ENCODE measurements at places on chromosomes 4 and X. TPM values are rescaled to one million over a fixed set of nuclear protein-coding genes. Genes with fewer than 3 reads are reported as not detected.

GRCh38 chr4:77398256-77398655 lies 207.4 kb upstream of the CXCL13 start:
- no peak for DNase-seq
- H3K4me3 ChIP-seq: no peak overlapping the region
- peaks cover 45% of the 10 kb centered on the region for H3K27me3 ChIP-seq
- no peaks in the 10 kb centered on the region for H3K36me3 ChIP-seq
- no peak overlapping the region for H3K27ac ChIP-seq

DNA sequence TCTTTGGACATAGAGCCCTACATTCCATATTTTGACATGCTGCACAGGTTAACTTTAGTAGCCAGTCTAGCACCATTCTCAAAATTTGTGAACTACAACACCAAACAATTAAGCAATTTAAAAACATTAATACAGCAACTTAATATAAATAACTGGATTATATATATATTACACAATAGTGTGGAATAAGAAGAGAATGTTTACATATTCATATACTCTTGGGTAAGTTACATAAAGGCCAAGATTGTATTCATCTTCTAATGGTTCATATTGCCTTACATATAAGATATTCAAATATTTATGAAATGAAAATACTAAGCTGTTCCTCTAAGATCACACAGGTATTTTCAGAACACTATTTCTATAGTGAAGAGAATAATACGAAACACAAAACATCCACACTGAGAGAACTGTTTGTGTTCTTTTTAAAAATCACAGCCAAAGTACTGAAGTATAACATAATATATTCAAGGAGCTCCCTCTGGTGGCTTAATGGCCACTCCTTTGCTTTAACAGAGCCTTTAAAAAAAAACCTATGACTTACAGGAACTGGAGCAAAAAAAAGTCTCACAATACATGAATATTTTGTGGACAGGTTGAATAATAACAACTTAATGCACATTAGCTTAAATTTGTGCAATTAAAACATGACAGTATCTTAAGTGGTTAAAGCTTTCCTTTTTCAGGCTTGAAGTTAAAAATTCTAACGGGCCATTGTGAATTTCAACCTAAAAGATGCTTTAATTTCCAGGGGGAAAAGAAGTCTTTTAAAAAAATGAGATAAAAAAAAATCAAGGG lies 46.2 kb downstream of the NEK1 start:
- no peaks in the 10 kb centered on the region for H3K27me3 ChIP-seq
- H3K4me3 ChIP-seq: no peak overlapping the region
- peaks cover 3% of the 10 kb centered on the region for H3K4me1 ChIP-seq

GRCh38 chrX:15989716-15990115 lies 133.6 kb upstream of the GRPR start:
- no peak overlapping the region for H3K27ac ChIP-seq
- DNase-seq: no peak
- H3K4me3 ChIP-seq: no peak overlapping the region
- H3K36me3 ChIP-seq: peaks cover 8% of the 10 kb centered on the region

DNA sequence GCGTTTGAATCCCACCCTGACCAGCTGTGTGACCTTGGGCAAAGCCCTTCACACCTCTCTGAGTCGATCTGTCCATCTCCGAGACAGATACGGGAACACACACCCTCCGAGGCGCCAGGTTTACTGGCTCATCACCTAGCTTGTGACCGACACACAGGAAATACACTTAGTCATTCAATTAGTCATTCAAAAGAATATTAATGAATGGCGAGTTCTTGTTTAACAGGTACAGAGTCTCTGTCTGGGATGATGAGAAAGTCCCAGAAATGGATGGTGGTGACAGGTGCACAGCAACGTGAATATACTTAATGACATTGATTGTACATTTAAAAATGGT lies 80.6 kb downstream of the PPP2R2C start:
- no peaks in the 10 kb centered on the region for H3K4me1 ChIP-seq
- no peak overlapping the region for H3K27ac ChIP-seq
- peaks cover 5% of the 10 kb centered on the region for H3K27me3 ChIP-seq
- H3K36me3 ChIP-seq: no peaks in the 10 kb centered on the region
- H3K4me3 ChIP-seq: no peak overlapping the region
- no peak for DNase-seq

- DNase-seq: peak; percentile 36
- no peaks in the 10 kb centered on the region for H3K27me3 ChIP-seq
- peaks cover 7% of the 10 kb centered on the region for H3K36me3 ChIP-seq
- peak within 1 kb of the TSS; percentile 87 for H3K4me3 ChIP-seq
- H3K27ac ChIP-seq: peak within 1 kb of the TSS; percentile 91
- peaks cover 32% of the 10 kb centered on the region for H3K4me1 ChIP-seq
Measured at GRCh38 chrX:153944140-153944799, at the start of gene RENBP. Gene RENBP, minus strand, starts transcription at chrX:153944643. Its CDS starts 33 bp downstream, at chrX:153944610.

GRIPAP1 gene
- polyA plus RNA-seq: 15.9 TPM

SSX4B gene
- polyA plus RNA-seq: not detected

STBD1 gene
- 0.16 TPM for polyA plus RNA-seq

CTAG1B gene
- polyA plus RNA-seq: not detected

FHDC1 gene
- polyA plus RNA-seq: 0.09 TPM
